ENCODE measurements at places on chromosomes 3 and 15. TPM values are rescaled to one million over a fixed set of nuclear protein-coding genes. Genes with fewer than 3 reads are reported as not detected.

DNA sequence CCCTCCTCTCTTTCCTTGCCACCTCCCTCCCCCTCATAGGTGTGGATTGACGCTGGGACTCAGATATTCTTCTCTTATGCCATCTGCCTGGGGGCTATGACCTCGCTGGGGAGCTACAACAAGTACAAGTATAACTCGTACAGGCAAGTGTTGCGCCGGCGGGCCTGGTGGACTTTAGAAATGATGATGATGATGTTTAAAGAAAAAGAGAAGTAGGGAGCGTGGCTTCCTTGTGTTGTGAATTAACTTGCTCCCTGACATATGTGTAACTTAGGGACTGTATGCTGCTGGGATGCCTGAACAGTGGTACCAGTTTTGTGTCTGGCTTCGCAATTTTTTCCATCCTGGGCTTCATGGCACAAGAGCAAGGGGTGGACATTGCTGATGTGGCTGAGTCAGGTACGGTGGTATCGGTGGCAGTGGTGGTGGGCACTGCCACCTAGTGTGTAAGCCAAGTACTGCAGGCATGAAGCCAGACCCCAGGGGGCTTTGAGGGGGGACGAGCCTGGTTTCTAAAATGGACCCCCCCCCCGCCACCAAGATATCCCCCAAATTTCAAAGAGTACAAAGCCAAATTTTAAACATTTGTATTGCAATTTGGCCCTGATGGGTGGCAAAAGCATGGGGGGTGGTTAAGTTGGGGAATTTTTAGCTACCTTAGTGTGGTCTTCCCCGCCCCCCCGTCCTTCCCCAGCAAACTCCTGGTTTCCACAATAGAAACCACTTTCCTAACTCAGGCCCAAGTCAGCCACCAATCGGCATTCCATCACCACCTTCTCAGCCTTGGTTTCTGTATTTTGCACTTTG is 65.6 kb downstream of the SLC6A6 start:
- no peak for DNase-seq

GRCh38 chr15:75346796-75347221 is at the start of gene NEIL1:
Gene NEIL1 (plus strand): TSS chr15:75347039. CDS start chr15:75348906, 1,867 bp downstream.
- DNase-seq = no peak

GRCh38 chr3:126438186-126438585 is 37.5 kb downstream of the ZXDC start:
- peak; percentile 35 for DNase-seq

- DNase-seq = no peak
Observed at GRCh38 chr3:11769704-11770476, 76.8 kb downstream of the TAMM41 start.

GRCh38 chr3:188842639-188843038 is 329.1 kb upstream of the TPRG1 start:
- DNase-seq = no peak

- no peak for DNase-seq
Observed at GRCh38 chr3:30685267-30685667, 78.9 kb downstream of the TGFBR2 start.

GRCh38 chr15:55218056-55218455 is 21.3 kb upstream of the RSL24D1 start:
- DNase-seq = no peak

DNA sequence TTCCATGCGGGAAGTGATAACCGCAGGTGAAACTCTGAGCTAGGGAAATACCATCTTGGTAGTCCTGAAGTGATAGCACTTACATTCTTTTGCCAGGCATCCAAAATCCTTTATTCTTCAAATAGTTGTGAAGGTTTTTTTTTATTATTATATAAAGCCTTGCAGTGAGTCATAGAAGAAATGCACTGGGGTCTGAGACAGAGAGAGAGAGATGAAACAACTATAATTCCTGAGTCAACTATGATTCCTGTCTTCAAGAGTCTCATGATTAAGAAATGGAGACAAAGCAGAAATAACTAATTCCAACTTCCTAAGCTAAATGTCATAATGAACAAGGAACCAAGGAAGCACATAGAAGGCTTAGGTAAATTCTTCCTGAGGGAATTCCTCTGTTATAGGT is 495.6 kb downstream of the LPP start:
- DNase-seq = no peak

DNA sequence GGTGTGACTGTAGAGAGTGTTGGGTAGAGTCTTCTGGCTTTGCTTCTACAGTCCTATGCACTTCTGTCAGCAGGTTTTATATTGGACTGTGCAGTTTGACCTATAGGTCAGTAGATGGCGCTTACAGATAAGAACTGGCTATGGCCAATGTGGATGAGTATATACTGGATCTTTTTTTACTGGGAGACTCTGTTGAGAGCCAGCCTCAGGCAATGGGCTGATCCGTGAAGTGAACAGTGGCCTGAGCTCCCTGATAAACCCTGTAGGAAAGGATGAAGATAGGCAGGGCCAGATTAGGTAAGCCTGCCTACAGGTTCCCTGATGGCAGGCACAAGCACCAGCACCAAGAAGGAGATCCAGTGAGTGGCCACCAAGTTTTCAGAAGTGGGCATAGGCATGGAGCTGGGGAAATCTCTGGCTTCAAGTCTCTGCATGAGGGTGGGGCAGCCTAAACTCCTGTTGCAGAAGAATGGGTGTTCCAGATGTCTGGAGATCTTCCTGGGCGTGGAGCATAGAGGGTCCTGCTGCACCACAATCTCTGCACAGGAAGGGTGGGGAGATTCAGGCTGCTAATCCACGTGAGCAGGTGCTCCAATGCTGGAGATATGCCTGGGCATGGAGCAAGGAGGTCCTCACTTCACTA is 326.0 kb upstream of the SGO1 start:
- DNase-seq = no peak

GRCh38 chr3:37905346-37905745 is 43.7 kb downstream of the CTDSPL start:
- DNase-seq = no peak

DNA sequence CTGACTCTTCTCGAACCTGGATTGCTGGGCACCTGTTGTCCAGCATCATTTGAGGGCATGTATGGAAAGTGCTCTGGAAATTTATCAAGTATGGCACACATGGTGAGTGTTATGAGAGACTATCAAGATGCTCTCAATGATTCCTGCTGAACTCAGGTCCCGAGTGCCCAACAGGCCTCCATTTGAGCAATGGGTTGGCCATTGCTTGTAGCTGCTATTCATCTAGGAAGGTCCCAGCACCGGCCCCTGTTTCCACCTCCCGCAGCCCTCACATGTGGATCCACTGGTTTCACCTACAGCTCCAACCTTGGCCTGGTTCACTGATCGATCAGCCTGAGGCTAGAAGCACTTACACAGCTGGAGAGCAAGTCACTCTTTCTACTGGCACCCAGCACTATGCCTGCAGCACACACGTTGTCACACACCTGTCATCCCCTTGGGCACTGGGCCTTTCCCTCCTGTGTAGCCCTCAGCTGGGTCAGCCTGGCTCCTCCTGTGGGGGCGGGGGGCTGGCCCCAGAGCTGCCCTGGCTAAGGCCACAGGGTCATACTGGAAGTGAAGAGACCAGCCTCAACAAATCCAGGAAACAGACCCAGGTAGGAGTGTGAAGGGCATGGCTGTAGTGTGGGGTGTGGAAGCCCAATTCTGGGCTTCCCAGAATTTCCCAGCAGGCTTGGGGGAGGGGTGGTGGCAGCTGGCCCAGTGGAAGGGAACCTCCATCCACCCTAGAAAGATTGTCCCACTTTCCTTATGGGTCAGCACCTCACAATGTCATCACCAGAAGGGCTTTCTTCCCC is 41.7 kb upstream of the SMAD3 start:
- peak; percentile 66 for DNase-seq

DNA sequence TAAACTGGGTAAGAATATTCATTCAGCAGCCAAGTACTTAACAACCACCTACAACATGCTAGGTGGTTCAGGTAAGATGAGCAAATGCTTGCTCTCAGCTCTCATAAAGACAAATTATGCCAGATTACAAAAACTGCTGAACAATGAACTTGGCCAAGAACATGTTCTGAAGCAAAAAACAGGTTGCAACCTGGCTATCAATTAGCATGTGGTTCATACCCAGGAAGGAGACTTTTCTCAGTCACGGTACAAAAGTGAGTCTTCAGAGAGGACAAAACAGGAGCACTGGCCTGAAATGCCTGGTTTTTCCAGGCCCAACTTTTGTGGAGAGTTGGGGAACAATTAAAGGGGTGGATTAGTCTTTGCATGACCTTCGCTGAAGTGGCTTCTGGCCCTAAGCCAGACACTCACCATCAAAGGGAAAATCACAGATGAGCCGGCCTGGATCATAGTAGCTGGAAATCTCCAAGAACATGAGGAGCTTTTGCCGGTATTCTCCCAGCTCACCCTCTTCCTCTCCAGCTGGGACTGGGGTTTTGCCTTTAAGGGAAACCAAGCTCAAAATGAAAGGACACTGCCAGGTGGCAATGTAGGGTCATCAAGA is 7.6 kb upstream of the PLA2G4F start:
- no peak for DNase-seq

DNA sequence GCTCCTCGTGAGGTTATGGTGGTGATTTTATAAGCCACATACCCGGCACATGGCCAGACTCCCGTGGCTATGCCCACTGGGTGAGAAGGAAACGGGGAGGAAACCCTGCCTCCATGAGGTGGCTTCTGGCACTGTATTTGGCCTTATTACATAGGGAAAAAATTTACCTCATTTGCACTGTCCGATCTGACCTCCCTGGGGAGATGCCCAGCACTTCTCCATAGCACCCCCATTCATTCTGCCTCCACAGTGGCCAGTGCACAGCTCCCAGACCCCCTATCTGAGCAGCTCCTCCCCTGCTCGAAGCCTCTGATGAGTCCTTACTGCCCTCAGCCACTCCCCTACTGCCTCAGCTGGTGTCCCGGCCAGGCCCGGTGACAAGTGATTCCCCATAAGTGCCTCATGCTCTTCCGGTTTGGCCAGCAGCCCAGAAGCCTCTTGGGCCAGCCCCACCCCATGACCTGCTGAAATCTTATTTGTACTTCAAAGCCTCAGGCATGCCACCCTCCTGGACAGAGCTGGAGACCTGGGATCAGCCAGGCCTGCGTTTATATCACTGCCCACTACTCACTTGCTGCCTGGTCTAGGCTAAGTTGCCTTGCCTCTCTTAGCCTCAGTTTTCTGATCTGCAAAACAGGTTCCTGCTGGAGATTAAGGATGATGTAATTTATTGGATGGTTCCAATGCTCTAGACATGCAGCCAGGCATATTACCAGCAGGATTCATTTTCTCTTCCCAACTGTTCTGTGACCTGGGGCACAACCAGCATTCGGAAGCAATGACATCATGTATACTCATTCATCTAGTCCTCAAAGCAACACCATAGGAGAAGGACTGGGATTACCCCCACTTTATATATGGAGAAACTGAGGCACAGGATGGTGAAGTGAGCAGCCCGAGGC is 30.6 kb upstream of the SLC6A6 start:
- DNase-seq = peak; percentile 76

- no peak for DNase-seq
Observed at GRCh38 chr15:59011262-59011952, 23.9 kb downstream of the RNF111 start.

- DNase-seq = no peak
Observed at GRCh38 chr3:104961851-104962250, 404.9 kb upstream of the ALCAM start.

- DNase-seq = no peak
Observed at GRCh38 chr3:95289295-95289694, 1226.4 kb downstream of the NSUN3 start.

DNA sequence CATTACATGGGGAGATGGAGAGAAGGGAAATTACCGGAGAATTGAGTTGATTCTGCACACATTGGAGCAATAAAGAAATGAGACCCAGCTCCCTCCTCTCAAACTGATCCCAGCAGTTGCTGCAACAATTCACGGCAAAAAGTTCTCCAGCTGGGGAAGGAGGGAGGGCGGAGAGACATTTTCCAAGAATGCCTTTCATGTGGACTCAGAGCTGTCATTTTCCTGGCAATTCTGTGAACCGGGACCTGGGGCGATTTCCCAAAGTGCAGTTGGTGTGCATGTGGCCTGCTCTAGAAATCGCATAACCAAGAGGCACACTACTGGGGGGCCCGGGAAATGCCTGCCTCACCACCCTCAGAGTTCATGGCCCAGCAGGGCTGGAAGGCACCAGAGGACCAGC is 48.7 kb upstream of the IREB2 start:
- no peak for DNase-seq

DNA sequence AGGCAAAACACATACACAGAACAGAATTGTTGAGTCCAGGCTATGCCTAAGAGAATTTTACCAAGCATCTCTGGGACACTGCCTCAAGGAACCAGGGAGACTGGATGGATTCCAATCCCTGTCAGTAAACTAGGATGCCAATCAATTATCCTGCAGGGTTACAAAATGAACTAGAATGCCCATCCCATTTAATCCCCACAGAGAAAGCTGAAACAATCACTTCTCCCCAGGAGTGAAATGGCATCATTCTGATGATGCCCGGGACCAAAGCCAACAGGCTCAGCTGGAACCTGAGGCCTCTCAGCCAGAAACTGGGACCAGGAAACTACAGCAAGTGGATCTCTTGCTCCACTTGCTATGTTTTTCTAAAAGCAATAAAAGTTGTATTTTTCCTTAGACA is 130.0 kb upstream of the TJP1 start:
- DNase-seq = no peak

DNA sequence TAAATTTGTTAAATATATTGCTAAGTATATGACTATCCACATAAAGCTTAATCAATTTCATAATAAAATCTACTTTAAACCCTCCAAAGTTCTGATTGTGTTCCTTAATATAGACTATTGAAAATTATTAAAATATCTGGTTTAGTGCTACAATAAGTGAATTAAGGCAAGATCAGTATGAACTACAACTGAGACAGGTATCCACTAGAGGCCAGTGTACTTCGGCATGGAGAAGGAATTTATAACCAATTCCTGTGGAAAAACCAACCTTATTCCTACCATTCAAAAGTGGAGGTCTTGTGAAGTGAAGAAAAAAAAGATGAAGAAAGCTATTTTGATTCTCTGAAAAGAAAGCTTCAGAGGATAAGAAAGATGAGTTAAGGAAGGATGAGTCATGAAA is 237.7 kb downstream of the SUCLG2 start:
- DNase-seq = no peak

GRCh38 chr3:47512416-47513124 is 942 bp downstream of the ELP6 start:
- peak; percentile 66 for DNase-seq

GRCh38 chr15:32746116-32746857 is 28.5 kb downstream of the GREM1 start:
- no peak for DNase-seq

DNA sequence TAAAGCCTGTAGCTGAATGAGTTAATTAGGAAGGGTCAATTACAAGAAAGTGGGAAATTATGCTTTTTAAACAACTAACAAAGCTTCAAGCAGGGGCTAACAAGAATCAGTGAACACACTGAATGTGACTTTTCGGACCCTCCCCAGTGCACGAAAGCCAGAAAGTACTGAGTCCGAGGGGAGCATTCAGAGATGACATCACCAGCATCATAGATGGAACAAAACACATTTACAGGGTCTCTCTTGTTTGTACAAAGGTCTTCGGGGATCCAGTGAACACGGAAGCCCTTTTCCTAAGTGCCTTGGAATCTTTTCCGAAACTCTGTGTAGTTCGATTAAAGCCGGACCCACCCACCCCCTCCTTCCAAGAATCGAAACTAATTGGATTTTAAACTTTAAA is 829 bp downstream of the DCP1A start:
- DNase-seq = no peak

Gene PRRT3
- total RNA-seq = 1.5 TPM

Gene FBXW12
- total RNA-seq = not detected

Gene CD96
- under 0.01 TPM for total RNA-seq

Gene CISH
- total RNA-seq = 2.1 TPM

Gene PPIP5K1
- 13.7 TPM for total RNA-seq

Gene IGDCC3
- under 0.01 TPM for total RNA-seq

Gene TMEM108
- total RNA-seq = 3.0 TPM

Gene ZNF860
- total RNA-seq = 0.28 TPM

Data from sigmoid colon (tissue), 7 donors.